HuH-7 (cell line): ENCODE measurements at places on chromosomes 6 and 20.

DNA sequence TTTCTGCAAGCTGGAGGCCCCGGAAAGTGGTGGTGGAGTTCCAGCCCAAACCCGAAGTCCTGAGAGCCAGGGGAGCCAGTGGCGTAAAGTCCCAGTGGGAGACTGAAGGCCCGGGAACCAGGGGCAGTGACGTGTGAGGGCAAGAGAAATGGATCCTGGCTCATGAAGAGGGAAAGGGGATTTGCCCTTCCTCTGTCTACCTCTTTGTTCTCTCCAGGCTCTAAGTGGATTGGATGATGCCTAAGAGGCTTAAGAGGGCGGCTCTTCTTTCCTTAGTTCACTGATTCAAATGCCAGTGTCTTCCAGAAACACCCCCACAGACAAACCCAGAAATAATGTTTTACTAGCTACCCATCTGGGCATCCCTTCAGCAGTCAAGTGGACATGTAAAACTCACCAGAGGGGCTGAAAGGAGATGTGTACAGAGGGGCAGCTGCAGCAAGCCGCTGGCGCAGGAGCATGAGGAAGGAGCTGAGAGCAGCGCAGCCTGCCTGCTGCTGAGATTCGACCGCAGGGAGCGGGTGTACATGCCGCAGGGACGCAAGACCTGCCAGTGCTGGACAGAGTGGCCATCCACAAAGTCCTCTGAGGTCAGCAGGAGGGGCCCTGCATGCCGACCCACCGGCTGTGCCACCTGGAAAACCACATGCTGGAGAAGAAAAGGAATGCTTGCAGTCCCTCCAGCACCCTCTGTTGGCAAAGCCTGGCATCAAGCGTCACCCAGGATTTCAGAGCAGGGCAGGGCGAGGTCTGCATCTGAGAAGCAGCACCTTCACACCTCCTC, 29.5 kb downstream of the CDYL start:
- DNase-seq: no peak

GRCh38 chr6:130046671-130047070, 28.3 kb downstream of the L3MBTL3 start:
- no peak for DNase-seq

DNA sequence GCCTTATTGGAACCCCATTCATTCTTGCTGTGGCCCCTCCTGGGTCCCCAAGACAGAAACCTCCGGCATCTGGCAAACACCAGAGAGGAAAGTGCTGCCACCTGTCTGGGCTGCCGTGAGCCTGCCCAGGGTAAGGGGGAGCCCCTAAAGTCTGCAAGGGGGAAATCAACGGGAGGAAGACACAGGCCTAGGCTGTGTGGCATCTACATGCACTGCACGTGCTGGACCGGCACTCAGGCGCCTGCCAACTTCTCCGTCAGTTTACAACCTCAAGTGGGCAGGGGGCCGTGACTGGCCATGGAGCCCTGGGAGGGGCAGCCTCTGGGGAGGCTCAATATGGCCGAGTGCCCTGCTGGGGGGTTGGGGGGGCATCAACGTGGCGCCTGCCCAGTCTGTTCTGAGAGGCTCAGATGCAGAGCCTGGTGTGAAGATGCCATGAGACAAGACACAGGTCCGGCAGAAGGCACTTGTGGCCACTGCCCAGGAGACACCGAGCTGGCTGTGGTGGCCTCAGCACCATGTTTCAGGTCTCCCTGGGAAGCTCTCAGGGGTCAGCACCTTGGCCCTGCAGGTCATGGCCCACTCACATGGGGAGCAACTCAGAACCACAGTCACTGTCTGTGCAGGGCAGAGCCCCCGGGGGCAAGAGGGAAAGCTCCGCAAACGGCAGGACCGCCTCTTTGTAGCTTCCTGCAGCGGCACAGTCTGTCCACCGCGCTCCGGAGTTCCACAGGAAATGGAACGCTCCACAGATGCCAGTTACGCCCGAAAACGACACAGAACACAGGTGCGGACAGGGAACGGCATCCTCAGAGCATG, 8.4 kb downstream of the UCKL1 start:
- DNase-seq: no peak

GRCh38 chr6:157096105-157096504, 227.2 kb downstream of the TMEM242 start:
- DNase-seq: no peak

DNA sequence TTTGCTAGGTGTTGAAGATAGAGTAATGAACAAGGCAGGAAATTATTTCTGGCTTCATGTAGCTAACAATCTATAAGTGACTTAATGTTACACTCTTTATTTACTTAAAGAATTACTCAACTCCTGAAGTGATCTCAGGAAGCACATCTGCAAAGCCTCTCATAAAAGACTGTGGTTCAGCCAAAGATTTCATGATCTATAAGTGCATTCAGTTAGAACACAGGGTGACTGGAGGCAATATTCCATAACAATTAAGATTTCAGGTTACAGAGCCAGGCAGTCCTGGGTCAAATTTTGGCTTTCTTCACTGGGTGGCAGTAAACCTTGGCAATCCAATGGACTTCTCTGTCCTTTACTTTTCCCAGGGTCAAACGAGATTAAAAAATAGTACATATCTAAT, 204.0 kb downstream of the TPBG start:
- no peak for DNase-seq

DNA sequence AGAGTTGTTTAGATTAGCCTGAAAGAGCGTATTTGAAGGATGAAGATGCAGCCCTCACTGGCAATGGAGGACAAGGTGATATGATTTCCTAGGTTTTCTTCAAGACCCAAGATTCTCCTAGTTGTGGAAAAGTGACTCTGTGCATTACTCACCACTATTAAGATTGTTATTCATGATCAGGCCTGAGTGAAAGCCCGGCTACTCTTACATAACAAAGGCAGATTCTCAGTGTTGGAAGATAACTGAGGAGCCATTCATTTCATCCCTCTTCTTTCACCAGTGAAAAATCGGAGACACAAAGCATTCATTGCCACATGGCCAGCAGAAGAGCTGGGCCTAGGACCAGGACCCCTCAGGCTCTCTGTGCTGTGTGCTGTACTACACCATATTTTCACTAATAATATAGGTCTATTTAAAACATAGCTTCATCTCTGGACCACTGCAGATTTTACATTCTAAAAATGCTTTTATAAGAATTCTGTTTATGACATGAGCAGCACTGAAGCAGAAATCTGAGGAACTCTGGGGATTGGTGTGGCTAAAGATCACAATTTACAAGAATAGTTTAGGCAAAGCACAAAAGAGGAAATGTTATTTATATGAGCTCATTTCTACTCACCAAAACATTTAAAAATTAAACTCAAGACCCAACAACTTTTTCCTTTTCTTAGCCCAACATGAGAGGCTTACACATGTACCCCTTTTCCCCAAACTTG, 181.9 kb upstream of the CCN2 start:
- no peak for DNase-seq

DNA sequence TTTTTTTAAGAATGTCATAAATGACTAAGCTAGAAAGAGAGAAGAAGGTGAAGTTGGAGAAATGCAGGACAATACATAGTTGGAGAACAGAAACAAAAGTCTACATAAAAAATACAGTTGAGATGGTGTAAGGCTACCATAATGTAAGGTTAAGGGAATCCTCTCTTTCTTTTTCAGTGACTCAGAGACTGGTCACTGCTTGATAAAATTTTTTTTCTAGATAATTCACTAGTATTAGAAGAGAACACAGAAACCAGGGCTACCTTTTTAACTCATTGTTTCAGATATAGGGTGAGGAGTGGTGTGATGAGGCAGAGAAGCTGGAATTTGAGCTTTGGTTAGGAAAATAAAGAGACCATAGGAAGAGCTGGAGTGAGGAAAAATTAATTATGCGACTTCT, 18.2 kb upstream of the EDN1 start:
- DNase-seq: no peak

GRCh38 chr6:30350524-30350923, 5.6 kb downstream of the RPP21 start:
- DNase-seq: no peak

- no peak for DNase-seq
These were observed 95.5 kb downstream of the NCR2 start for GRCh38 chr6:41430875-41431274.

GRCh38 chr6:18600255-18600654, 213.1 kb downstream of the RNF144B start:
- no peak for DNase-seq

- no peak for DNase-seq
These were observed 21.6 kb upstream of the ENTPD6 start for GRCh38 chr20:25173886-25174308.

GRCh38 chr20:57220337-57221145, 45.9 kb downstream of the BMP7 start:
- no peak for DNase-seq

DNA sequence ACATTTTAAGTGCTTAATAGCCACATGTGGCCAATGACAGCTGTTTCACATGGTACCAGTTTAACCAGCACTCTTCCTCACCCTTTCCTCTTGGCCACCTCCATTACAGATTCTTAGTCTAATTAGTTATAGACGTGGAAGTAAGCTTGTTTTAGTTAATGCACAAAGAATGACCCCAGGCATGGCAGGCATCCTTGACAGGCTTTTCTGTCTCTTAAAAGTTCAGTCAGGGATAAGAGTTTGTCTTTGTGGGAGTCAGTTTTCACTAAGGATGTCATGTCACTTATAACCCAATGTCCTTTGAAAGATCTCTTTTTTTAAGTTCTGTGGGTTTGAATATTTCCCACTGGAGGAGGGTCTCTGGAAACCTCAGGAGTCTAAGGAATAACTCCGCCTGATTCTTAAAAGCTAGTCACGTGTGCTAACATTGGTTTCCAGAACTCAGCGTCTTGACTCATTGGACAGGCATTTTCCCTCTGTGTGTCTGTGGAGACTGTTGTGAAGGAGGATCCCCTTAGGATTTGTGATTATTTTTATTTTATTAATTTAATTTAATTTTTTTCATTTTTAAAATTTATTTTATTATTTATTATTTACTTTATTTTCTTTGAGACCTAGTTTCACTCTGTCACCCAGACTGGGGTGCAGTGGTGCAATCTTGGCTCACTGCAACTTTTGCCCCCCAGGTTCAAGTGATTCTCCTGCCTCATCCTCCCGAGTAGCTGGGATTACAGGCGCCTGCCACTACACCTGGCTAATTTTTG, 171.4 kb downstream of the ZFAND3 start:
- no peak for DNase-seq

DNA sequence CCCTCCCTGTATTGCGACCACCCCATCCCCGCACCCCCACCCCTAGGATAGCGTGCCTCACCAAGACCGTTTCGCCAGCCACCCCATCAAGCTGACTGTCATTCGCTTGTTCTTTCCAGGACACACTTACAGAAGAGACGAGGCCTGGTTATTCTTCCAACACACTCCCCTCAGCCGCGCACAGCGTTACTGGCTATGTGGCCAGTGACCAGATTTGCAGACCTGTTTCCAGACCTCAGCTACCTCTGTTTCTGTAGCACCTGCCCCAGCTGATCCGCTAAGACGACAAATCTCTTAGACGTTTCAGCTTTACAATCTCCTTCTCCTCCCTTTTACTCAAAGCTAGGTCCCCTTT, 26.1 kb downstream of the HLA-F start:
- DNase-seq: no peak

- DNase-seq: no peak
These were observed 76.7 kb downstream of the PLEKHG1 start for GRCh38 chr6:150676344-150676743.

GRCh38 chr20:32132911-32133549, 23.5 kb downstream of the TM9SF4 start:
- no peak for DNase-seq

- DNase-seq: no peak
These were observed 114.8 kb downstream of the HIVEP2 start for GRCh38 chr6:142830116-142830710.

- DNase-seq: no peak
These were observed 30.4 kb downstream of the ZC3H12D start for GRCh38 chr6:149454346-149454848.

DNA sequence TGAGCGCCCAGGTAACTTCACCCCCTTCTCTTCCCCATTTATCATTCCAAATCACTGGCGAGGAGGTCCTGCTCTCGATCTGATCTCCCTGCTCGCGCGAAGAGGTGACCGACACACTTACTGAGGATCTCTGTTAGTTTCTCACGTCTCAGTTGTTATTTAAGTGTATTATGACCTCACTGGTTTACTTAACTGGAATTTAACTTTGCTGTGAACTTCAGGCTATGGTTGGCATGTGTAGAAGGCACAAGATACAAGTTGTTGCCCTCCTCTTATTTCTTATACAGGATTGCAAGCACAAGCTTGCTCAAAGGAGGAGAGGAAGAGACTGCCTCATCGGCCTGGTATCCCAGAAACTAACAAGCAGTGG, 1.2 kb downstream of the RNF217 start:
- no peak for DNase-seq

DNA sequence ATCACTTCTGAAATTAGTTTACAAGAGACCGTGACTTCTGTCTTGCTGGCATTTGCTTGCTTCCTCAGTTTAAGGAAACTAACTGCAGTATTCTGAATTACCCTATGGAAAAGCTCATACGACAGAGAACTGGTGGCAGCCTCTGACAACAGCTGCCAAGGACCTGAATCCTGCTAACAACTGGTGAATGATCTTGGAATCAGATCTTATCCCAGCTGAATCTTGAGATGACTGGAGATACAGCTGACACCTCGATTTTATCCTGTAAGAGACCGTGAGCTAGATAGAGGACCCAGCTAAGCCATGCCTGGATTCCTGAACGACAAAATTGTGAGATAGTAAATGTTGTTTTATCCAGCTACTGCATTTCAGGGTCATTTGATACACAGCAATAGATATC, 202.3 kb downstream of the OGFRL1 start:
- no peak for DNase-seq
